ENCODE measurements at places on chromosomes 5 and 9. TPM values are rescaled to one million over a fixed set of nuclear protein-coding genes. Genes with fewer than 3 reads are reported as not detected.

DNA sequence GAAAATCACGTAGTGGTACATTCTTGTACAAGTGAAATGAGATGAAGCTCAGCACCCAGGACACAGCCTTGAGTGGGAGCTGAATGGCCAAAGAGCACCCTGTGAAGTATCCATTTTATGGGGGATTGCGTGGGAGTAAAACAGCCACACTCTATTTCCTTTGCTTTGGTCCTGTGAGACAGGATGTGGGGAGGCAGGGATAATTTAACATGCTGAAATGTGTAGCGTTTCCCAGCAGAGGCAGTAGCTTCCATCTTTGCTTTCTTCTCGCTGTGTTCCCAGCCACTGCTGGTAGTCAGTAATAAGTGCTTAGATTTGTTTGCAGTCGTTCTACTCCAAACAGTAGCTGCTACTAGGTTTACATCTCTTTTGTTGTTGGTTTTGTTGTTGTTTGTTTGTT is 4.4 kb downstream of the IL31RA start:
- no peak for DNase-seq

The MARVELD2 gene
- 1.5 TPM for total RNA-seq

DNA sequence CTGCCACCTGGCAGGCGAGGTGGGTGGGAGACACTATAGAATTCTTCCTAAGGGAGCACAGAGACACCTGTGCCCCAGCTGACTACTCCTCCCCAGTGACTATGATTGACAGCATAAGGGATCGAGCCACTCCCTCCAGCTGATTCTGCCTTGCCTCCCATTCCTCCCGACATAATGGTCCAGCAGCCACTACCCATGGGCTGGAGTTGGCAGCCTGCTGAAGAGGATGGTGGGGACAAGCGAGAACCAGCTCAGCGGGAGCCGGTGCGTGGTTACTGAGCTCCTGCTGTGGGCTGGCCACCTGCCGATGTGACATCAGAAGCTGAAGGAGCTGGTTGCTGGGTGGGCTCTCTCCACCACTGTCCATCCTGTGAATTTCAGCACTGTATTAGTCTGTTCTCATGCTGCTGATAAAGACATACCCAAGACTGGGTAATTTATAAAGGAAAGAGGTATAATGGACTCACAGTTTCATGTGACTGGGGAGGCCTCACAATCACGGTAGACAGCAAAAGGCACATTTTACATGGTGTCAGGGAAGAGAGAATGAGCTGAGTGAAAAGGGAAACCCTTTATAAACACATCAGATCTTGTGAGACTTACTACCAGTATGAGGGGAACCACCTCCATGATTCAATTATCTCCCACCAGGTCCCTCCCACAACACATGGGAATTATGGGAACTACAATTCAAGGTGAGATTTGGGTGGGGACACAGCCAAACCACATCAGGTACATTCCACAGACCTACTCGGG is 12.1 kb upstream of the NCS1 start:
- DNase-seq, result no peak

DNA sequence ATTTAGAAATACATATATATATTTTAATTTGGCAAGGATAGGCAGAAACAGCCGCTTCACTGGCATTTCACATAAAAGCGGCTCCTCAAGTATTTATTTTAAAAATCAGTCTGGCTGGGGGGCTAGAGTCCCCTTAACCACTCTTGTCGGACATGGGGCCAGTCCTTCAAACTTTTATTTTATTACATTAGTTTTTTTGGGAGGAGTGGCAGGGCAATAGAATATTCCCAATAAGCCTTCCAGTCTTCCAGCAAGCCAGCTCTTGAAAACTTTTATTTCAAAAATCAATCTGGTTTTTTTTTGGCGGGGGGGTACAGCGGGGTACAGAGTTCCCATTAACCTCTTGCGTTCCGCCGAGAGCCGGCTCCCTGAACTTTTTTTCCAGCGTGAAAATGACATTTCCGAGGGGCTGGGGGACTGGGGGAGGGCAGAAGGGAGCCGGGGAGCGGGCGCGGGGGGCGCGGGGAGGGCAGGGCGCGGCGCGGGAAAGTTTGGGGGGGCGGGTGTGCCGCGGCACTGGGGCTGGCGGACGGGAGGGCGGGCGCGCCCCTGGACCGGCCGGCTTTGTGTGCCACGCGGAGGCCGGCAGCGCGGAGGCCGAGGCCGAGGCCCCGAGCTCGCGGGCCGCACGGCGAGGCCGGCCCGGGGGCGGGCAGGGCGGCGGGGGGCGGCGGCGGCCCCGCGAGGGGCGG is 504 bp upstream of the ZNF618 start:
- DNase-seq, result peak; percentile 66

GRCh38 chr5:15007646-15008045 is 136.1 kb upstream of the ANKH start:
- no peak for DNase-seq

DNA sequence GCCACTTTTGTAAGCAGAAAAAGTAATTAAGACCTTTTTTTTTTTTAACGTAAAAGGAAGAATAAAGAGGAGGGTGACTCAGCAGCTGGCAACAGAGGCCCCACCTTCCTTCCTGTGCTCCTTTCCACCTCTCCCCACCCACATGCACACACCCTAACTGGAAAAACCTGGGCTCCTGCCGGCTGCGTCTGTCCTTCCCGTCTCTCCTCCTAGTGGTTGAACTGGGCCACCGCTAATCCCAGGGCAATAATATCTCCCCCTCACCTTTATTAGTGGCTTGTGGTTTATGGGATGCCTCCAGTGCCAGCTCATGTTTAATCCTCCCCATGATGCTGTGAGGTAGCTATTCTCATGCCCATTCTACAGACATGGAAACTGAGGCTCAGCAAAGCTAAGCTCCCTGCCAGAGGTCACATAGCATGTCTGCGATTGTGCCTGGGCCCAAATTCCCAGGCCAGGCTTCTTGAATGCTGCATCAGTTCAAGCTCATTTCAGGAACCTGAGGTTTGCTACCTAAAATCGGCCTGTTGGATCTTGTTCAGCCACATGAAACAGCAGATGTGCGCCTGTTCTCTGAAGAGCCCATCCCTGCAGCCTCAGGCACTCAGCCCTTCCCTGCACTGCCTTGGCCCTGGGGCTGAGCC is 60.9 kb upstream of the IL17B start:
- peak; percentile 48 for DNase-seq

The PLEKHG4B gene
- total RNA-seq, result not detected

GRCh38 chr9:128205296-128205944 is 2.2 kb downstream of the DNM1 start:
- no peak for DNase-seq

DNA sequence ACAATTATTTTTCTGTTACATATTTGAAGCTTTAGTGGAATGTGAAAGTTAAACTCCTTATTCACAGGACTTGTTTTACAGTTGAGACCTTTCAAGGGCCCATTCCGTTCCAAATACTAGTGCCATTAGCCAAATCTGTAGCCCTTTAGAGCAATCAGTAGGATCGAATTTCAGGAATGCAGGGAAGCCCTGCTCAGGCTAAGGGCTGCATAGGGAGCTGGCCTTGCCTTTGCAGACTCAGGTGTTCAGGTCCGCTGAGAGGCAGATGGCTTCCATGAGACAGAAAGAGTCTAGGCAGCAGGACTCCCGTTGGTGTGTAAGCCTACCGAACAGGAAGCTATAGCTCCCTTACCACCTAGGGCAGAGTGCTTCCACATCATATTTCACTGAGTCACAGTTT is 150.1 kb upstream of the SLC27A6 start:
- no peak for DNase-seq

GRCh38 chr5:68333649-68334552 is 118.3 kb downstream of the PIK3R1 start:
- no peak for DNase-seq

The ADGRD2 gene
- total RNA-seq, result 0.29 TPM

DNA sequence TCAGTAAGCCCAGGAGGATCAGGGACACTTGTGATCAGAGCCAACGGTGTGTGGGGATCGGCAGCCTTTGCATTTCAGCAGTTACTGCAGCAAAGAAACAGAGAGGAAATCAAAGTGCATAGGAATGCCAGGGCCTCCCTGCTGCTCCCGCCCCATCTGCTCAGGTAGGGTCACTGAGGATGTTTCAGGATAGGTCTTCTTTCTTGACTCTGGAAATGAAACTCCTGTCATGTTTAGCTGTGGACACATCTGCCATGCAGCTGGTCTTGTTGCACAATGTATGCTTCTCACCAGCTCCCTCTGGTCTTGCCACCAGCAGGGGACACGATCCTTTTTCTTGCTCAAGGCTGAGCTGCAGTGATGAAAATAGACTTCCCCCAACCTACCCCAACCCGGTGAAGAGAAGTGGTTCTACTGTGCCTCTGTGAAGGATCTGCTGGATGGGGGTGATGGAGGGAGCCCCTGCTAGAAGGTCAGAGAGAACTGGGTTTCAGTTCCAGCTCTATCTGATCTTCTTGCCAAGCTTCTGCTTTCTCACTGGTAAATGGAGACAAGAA is 185.2 kb upstream of the KLF4 start:
- no peak for DNase-seq

DNA sequence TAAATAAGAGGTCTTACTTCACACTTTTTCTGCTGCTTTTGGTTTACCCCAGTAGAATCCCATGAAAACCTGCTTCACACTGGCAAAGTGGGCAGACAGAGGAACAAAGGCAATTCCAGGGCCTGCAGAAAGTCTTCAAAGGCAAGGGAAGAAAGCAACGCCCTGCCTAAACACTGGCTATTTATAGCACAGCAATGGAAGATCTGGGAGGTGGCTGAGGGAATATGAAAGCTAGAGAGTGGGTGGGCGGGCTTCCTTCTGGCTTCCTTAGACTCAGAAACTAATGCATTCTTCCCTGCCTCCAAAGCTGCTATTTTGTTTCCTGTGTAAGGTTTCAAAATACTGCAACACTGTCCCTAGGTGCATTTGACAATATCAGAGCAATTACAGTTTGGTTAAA is 46.8 kb downstream of the ELAVL2 start:
- no peak for DNase-seq

The CHSY3 gene
- 1.7 TPM for total RNA-seq

The GNA14 gene
- total RNA-seq, result 4.3 TPM

DNA sequence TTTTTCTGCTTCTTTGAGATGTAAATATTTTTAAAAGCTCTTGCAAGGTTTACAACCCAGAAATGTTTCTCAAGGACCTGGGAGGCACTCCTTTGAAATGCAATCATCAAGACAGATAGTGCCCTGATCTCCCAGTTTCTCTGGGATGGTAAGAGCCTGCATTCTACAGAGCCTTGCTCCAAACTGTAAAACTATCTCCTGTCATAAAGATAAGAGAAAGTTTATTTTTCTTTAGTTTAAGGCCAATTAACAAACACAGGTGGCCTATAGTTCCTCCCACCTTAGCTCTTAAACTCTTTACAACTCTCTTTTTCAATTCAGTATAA is 1231.1 kb upstream of the NUDT12 start:
- no peak for DNase-seq

- no peak for DNase-seq
Measured at GRCh38 chr9:121240472-121241135, 27.4 kb upstream of the GSN start.

GRCh38 chr9:5879419-5880181 is 11.1 kb upstream of the MLANA start:
- DNase-seq, result no peak

DNA sequence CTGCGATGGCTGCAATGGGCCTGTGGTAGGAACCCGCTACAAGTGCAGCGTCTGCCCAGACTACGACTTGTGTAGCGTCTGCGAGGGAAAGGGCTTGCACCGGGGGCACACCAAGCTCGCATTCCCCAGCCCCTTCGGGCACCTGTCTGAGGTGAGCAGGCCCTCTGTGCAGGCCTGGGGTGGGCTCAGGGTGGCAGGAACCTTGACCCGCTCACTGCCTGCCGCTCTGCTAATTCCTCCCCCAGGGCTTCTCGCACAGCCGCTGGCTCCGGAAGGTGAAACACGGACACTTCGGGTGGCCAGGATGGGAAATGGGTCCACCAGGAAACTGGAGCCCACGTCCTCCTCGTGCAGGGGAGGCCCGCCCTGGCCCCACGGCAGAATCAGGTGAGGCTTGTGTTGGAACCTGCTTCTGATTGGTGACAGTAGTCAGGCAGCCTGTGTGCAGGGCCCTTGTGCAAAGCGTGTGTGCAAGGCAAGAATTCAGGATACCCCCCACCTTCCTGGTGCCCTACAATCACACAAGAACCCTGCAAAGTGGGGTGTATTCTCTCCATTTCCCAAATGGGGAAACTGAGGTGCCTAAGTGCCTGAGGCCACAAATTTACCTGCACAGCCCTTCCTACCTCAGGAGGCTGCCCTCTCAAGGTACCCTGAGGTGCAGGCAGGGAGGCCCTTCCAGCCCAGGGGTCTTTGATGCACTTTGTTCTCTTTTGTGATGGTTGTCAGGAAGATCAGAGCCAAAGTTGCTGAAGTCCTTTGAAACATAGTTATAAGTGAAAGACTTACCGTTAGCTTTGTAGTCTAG is 3.4 kb downstream of the SQSTM1 start:
- DNase-seq, result peak; percentile 51

DNA sequence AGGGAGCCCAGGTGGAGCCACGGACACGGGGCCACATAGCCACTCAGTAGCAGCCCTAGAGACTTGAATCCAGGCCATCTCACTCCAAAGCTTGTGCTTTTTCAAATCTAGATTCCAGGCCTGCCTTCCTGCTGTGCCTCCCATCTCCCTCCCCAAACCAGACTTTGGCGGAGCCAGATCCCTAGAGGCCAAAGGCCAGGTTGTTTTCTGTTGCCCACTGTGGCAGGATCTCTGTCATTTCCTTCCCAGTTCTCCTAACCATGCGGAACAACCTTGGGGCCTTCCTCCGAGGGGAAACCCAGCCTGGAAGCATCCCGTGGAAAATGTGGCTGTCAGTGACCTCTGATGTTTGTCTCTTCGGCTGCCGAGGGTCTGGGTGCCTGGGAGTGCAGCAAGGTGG is 16.4 kb upstream of the RPS14 start:
- DNase-seq, result no peak

DNA sequence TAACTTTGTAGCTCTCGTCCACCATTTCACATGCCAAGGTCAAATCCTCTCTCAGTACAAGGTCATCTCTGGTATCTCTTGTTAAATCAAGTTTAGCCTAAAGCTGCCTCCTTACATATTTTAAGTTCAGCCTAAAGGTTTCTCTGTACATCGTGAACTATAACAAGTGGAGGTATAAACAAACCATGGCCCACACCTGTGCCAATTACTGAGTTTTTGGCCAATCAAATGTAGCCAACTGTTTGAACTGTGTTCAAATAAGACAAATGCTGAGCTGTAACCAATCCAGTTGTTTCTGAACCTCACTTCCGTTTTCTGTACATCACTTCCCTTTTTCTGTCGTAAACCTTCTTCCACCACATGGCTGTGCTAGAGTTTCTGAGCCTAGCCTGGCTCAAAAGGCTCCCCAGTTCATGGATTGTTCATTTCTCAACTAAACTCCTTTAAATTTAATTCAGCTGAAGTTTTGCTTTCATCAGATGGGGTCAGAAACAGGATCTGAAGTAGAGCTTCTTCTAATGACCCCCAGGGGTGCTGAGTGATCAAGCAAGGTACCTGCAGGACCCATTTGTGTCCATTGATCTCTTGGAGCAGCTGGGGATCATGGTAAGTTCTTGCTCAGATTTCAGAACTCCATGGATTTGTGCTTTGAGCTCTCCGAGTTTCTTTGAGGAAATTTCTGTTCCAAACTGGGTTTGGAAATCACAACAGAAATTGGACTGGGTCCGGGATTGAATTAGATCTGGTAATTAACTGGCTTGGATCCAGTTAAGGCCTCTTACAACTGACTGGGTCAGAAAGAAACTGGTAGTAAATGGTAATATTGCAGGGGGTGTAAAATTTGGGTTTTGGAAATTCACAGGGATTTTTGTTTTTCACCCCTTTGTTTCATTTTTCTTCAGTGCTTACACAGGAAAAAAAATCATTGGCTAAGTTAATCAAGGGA is 11.0 kb upstream of the NANS start:
- no peak for DNase-seq

GRCh38 chr9:122076117-122076516 is 17.0 kb downstream of the TTLL11 start:
- no peak for DNase-seq

- DNase-seq, result no peak
Measured at GRCh38 chr5:136529081-136529480, 163.7 kb upstream of the TRPC7 start.
